ENCODE measurements at places on chromosomes 2 and 18. TPM values are rescaled to one million over a fixed set of nuclear protein-coding genes. Genes with fewer than 3 reads are reported as not detected.

GRCh38 chr2:206379266-206379665 is 64.1 kb upstream of the ADAM23 start:
- no peak for DNase-seq

GRCh38 chr2:156190517-156190916 is 142.0 kb downstream of the NR4A2 start:
- no peak for DNase-seq

- no peak for DNase-seq
These were observed 195.2 kb downstream of the SLC8A1 start for GRCh38 chr2:40256649-40257048.

GRCh38 chr2:31433541-31433940 is 19.0 kb upstream of the XDH start:
- no peak for DNase-seq

DNA sequence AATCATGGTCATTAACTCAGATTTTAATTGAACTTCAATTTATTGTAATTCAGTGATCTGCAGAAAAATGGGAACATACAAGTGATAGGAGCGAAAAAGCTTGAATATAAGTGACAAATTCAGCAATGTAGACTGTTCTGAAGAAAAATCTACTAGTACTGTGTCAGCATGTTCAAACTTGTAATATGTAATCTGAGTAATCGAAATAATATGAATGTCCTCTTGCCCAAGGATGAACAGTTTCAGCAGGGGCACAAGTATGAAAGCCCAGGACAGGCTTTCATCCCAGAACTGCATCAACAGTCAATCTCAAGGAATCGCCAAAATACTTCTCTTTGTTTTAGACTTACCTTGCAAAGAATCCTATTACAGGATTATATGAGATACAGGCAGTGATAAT is 1110.5 kb downstream of the LRP1B start:
- DNase-seq: no peak

GRCh38 chr2:191625016-191625415 is 52.9 kb upstream of the NABP1 start:
- DNase-seq: peak; percentile 32

- no peak for DNase-seq
These were observed 15.3 kb downstream of the LAPTM4A start for GRCh38 chr2:20035955-20036666.

The LYPD6 gene
- 5.2 TPM for total RNA-seq

The CHRNG gene
- total RNA-seq: not detected
